ENCODE measurements at places on chromosomes 6 and 20.
A peak's percentile ranks its signal among the peaks of the same experiment; 100 is the strongest.

DNA sequence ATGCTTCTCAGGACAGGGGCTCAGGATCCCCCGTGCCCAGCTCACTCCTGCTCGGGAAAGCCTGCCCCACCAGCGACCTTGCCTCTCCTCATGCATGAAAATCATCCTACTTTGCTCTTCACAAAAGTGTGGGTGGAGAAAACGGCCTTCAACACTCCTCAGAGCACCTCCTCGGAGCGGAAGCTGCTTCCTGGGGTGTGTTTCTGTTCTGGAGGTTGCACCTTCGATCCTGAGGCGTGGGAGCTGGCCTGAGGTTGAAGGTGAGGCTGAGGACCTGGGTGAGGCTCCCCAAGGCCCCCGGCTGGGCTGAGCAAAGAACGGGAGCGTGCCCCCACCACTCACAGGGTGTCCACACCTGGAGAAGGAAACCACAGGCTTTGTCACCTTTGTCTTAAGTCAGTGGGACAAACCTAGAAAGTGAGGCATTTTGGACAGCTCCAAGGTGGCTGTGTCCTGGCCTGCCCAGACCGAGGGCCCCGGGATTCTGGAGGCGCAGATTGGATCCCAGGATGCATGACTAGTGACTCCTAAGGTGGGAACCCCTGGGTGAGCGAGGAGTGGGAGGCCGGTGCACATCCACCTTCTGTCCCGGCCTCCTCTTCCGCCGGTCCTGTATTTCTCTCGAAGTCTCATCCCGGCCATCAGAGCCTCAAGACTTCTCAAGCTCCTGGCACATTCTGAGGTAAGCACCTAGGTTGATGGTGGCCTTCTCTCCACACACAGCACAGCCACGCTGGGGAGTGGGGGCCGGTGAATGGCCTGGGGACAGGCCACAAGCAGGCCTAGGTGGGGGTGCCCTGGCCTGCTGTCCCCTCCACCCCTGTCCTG, 104.7 kb downstream of the TMEM242 start:
- DNase-seq: no peak

GRCh38 chr20:60313191-60313590, 355.0 kb downstream of the CDH26 start:
- no peak for DNase-seq

GRCh38 chr6:137904822-137905617, 38.0 kb downstream of the TNFAIP3 start:
- DNase-seq: peak; percentile 32

- peak; percentile 7 for DNase-seq
Observed at GRCh38 chr6:32666420-32667300, at the start of gene HLA-DQB1. HLA-DQB1 (minus strand) TSS chr6:32666657; CDS start chr6:32666607, 50 bp downstream.

DNA sequence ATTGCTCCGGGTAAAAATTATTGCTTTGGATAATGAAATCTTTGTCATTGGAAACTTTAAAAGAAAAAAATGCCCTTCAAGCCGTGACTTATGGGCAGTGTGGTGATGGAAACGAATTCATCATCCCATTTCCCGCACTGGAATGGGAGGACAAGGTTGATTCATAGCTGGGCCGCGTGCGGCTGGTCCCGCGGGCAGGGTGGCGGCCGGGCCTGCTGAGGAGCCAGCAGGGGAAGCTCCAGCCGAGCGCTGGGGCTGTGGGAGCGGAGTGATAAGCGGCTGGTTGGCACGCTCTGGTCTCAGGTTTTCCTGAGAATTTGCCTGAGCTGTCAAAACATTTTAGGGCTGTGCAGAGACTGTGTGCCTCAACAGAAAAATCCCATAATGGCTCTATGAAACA, 351.7 kb downstream of the CDC5L start:
- DNase-seq: no peak

DNA sequence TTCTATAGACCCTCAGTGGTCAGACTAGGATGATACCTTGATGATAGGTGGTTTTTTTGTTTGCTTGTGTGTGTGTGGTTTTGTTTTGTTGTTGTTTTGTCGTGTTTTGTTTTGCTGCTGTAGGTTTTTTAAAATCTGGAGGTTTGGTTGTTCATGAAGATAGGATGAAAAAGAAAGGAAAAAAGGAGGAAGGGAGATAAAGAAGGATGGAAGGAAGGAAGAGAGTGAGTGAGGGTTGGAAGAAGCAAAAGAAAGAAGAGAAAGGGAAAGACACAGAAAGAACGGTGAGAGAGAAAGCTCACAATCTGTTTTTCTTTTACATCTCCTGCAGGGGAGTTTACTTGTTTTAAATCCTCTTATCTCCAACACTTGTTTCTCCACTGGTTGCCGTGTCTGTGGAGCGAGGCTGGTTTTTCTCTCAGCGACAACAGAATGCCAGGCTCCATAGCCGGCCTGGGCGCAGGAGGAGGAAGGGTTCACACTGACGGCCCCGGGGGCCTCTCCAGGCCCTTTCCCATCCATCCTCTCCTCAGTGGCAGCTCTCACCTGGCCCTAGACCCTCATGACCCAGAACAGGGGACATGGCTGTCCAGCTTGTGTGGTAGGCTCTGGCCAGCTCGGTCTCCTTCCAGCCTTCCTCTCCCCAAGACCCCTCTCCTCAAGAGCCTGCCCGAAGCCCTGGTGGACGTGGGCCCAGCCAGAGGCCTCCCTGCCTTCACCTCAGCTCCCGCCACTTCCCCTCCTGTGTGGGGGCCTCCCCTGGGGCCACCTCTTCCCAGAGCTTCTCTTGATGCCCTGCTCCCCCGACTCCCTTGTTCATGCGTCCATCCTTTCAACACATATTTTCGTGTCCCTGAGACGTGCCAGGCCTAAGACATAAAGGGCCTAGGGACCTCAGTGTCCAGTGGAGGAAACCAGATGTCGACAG, 168.4 kb downstream of the VEGFA start:
- no peak for DNase-seq

GRCh38 chr6:141550471-141550870, 582.3 kb upstream of the GJE1 start:
- DNase-seq: no peak

All from HT-29 (cell line).